Activated CD4-positive, alpha-beta memory T cell treated with anti-CD3 and anti-CD28 coated beads for 36 hours (primary cell): ENCODE measurements at places on chromosomes 5 and 9. TPM values are rescaled to one million over a fixed set of nuclear protein-coding genes. Genes with fewer than 3 reads are reported as not detected.

MLANA gene
- not detected for total RNA-seq

FIBCD1 gene
- total RNA-seq: not detected

TNFSF8 gene
- total RNA-seq: 37.9 TPM

DELE1 gene
- total RNA-seq: 51.5 TPM

DMRTA1 gene
- total RNA-seq: not detected

NDUFS6 gene
- total RNA-seq: 38.9 TPM

GABRB2 gene
- total RNA-seq: not detected

PRUNE2 gene
- 0.43 TPM for total RNA-seq

PCDHB15 gene
- not detected for total RNA-seq

IL33 gene
- not detected for total RNA-seq

FUT7 gene
- 0.85 TPM for total RNA-seq

NR5A1 gene
- total RNA-seq: not detected

ZNF883 gene
- total RNA-seq: 0.22 TPM

SNCAIP gene
- not detected for total RNA-seq

PCDHGA4 gene
- 0.12 TPM for total RNA-seq

RNF183 gene
- total RNA-seq: 0.39 TPM

GRCh38 chr5:176628406-176629228 lies 1.7 kb downstream of the SNCB start:
- no peak for DNase-seq

GRCh38 chr9:110894731-110895130 lies 143.5 kb downstream of the LPAR1 start:
- DNase-seq: no peak

DNA sequence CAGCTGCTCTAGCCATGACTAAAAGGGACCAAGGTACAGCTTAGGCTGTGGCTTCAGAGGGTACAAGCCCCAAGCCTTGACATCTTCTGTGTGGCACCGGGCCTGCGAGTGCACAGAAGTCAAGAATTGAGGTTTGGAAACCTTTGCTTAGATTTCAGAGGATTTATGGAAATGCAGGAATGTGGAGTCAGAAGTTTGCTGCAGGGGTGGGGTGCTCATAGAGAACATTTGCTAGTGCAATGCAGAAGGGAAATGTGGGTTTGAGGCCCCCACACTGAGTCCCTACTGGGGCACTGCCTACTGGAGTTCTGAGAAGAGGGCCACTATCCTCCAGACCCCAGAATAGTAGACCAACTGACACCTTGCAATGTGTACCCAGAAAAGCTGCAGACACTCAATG lies 624.9 kb upstream of the FTMT start:
- DNase-seq: no peak

DNA sequence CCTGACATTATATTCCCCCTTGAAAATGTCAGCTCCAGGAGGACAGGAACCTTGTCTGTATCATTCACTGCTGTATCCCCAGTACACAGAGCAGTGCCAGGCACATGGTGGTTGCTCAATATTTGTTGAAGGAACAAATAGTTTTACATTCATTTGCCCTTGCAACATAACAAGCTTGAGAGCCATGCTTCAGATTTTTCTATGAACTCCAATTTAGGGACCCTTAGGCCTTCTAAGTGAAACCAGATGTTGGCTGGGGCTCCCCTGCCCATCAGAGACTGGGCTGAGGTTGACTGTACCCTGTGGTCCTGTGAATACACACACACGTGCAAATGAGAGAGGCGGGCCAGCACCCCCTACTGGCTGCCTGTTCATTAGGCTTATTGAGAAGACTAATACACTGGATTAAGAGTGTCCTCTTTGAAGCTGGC lies 214.9 kb upstream of the WWC1 start:
- peak; percentile 15 for DNase-seq

DNA sequence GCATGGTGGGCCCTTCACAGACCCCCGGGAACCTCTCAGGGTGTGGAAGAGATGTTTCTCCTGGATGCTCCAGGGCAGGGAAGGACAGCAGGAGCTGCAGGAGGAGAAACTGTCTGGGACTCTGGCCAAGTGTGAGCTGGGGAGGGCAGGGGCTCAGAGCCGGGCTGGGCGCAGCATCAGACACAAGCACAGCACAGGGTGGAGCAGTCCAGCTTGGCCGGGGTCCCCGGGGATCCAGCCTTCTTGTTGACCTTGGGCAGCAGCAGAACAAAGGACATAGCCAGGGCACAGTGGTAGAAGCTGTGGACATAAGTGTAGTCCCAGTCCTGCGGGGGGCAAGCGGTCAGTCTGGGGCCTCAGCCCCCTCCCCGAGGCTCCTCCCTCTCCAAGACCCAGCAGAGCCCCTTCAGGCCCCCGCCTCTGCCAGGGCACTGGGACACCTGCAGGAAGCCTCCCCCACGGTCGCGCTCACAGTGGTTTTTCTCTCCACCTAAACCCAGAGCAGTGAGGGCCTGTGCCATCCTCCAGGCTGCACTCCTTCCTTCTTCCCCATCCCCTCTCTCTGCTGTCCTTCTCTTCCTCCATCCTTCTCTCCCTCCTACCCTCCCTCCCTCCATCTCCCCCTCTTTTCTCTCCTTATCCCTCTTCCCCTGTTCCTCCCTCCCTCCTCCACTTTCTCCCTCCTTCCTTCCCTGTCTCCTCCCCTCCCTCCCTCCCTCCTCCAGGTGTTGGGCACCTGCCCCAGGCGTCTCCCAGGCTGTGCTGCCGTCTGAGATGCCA lies 10.1 kb downstream of the MYMK start:
- DNase-seq: no peak

- DNase-seq: no peak
Observed at GRCh38 chr9:70561786-70562395, 147.4 kb upstream of the KLF9 start.

GRCh38 chr9:127565231-127565630 lies 46.8 kb upstream of the STXBP1 start:
- no peak for DNase-seq

GRCh38 chr9:87389936-87390335 lies 107.7 kb upstream of the DAPK1 start:
- no peak for DNase-seq

- no peak for DNase-seq
Observed at GRCh38 chr9:138080979-138081378, 203.4 kb downstream of the CACNA1B start.

GRCh38 chr5:590346-590745 lies 21.8 kb upstream of the CEP72 start:
- DNase-seq: no peak

DNA sequence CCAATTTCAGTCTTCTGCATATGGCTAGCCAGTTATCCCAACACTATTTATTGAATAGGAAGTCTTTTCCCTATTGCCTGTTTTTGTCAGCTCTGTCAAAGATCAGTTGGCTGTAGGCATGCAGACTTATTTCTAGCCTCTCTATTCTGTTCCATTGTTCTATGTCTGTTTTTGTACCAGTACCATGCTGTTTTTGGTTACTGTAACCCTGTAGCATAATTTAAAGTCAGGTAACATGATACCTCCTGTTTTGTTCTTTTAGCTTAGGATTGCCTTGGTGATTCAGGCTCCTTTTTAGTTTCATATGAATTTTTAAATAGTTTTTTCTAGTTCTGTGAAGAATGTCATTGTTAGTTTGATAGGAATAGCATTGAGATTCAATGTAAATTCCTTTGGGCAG lies 104.9 kb upstream of the SLCO6A1 start:
- DNase-seq: no peak

- DNase-seq: peak; percentile 48
Observed at GRCh38 chr9:132412089-132412488, 2.1 kb downstream of the CFAP77 start.

GRCh38 chr5:152372875-152373274 lies 32.2 kb downstream of the NMUR2 start:
- no peak for DNase-seq

DNA sequence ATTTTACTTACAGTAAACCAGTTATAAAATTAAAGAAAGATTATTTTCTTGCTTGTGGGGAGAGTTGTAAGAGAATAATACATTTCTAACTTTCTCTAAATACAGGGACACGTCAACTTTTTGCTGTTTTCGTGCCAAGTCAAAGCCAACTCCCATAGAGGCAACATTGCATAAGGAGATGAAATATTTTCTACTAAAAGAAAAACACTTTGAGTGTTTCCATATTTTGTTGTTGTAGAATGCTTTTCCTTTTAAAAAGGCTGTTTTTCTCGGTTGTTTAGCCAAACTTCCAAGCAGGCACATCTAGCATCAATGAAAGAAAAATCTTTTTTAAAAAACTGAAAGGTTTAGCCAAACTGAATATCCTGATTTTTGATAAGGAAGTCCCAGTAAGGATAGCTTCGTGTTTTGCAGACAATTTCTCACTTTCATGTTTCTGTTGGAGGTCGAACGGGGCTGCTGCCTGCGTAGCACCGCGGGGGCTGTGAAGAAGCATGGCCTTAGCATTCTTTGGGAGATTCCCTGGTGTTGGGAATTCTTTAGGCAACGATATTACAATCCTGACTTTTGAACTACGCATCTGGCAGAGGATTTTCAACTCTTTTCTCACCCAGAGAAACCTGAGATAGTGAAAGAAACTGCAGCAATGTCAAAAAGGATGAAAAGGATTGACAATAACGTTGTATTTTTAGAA lies 108.1 kb upstream of the FBXL7 start:
- no peak for DNase-seq

DNA sequence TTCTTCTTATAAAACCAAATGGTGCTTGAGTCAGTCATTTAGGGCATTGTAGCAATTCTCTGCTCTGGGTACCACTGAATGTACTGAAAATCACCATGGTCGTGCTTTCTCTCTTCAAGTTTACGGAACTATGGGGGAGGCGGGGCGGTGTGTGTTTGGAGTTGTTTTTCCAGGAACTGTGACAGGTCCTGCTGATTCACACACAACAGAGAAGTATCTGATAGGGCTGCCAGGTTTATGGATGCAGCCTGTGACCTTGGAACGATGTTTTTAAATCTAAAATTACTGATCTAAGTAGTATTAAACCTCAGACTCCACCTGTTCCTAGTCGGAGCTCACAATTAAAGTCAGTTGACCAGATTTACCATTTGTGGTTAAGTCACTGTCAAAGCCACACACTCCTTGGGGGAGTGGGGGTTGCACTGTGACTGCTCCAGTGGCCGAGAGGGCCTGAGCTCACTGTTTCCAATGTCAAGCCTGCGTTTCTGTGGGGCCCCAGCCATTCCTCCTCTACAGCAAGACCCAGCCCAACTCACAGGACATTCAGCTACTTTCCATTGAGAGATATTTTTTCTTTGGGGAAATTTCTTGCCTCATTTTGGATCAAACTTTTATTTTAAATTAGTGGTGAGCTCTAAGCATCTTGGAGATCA lies 44.4 kb downstream of the GADD45G start:
- DNase-seq: peak; percentile 27

DNA sequence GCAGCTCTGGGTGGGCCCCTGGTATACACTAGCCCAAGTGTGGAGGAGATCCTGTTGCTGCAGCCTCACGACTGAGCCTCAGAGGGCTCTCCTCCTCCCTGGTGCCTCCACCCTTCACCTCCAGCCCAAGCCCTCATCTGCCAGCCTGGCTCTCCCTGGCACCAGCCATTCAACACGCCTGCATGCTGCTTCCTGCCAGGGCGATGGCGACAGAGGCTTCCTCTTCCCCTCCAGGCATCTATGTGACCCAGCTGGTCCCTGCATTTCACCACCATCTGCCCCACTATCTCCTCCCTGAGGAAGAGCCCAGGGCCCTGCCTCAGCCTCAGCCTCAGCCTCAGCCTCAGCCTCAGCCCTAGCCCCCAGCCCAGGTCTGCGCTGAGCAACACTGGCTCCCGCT lies 54.8 kb upstream of the ANGPTL2 start:
- no peak for DNase-seq

- DNase-seq: peak; percentile 67
Observed at GRCh38 chr9:34375901-34376595, 650 bp downstream of the MYORG start.

DNA sequence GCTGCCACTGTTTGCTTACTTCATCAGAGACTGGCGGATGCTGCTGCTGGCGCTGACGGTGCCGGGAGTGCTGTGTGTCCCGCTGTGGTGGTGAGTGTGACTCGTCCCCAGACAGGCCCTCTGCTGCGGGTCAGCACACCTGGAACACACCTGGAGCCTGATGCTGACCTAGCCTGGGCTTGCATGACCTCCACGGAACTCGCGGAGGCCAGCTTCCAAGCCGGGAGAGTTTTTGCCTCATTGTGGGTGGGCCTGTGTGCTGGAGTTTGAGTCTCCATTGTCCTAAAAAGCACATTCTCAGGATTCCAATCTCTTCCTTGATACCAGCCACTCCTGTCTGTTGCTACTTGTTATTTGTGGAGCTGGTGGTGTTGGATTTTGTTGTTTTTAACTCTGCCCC lies 28.1 kb downstream of the SLC22A4 start:
- DNase-seq: no peak

- DNase-seq: no peak
Observed at GRCh38 chr9:7287065-7287464, 512.5 kb downstream of the DMAC1 start.

DNA sequence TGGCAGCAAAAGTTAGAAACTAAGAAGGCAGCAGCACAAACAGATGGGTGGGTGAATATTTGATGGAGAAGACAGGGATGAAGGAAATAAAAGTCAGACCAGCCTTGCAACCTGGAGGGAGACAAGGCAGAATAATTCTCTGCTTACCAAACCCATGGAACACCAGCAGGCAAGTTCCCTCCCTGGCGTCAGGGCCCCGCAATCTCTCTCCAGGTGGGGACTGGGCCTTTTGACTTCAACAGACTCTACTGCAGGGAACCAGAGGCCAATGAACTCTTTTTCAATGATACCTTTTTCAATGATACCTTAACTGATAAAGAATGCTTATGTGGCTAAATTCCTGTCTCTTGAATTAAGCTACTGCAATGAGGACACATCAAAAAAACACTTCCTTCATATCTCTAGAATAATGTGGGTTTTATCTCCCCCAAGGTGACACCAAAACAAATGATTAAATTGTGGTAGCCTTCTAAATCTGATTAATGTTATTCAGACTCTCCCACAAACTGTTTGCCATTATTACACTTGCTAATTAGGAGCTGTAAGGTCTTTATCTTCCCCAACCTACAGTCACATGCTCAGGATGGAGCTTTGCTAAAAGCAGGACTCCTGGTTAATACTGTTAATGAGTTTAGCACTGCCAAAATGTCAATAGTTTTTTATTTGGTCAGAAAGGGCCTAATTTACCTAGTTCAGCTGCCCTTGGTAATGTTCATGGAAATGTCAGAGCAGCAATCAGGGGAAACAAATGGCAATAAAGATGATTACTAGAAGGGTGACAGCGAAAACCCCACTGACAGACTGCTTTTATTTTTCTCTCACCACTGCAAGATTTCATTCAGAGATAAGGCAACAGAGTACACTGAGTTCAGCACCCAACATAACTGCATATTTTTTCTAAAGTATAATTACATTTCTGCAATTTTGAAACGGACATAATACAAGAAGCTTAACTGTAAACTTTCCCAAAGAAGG lies 165.5 kb downstream of the TSSK1B start:
- DNase-seq: no peak

DNA sequence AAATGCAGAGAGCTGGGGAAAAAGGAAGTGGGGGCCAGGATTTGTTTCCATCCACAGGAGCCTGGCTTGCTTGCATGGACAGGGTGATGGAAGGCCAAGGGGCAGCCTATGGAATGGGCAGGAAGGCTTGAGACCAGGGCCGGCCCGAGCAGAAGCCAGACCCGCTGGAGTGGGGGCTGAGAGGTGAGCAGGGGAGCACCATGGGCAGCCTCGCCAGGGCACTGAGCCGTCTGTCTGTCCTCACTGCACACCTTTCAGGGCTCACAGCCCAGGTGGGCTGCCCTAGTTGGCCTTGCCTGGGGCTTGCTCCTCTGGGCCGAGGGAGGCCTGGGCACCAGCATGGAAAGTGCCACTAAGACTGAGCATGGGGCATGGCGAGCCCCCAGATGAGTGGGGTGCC lies 58.6 kb upstream of the CNOT6 start:
- no peak for DNase-seq
